ENCODE measurements at places on chromosomes 11 and 22.

- DNase-seq, result peak; percentile 97
These were observed 501 bp upstream of the TTLL12 start for GRCh38 chr22:43187171-43188099.

DNA sequence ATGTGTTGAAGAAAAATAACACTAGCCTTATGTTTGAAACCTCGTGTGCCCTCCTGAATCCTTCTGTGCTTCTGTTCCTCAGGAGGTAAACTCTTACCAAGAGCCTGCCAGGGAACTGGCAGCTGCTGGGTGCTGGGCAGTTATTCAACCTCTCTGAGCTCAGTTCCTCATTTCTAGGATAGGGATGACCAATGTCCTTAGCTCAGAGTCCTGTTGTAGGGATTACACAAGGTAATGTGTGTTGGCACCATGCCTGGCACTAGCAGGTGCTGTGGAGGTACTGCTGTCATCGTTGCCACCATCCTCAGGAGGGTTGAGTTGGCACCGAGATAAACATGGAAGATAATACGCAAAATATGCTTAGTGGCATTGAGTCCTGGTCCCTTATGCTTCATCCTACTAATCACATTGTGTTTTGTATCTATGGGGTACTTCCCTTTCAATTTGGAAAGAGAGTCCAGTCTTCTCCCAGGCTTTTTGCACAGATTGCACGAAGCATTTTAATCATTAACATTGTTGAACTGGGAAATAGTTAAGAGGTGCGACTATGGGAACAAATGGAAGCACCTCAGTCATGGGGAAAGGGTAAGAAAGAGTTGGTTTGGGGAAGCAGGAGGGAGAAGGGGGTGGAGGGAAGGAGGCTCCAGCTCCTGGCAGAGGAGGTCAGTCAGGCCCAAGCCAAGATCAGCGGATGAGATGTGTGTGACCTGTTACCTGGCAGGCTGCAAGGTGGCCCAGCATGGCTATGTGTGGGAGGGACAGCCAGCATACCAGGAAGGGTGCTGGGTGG, 56.7 kb downstream of the CABIN1 start:
- DNase-seq, result no peak

DNA sequence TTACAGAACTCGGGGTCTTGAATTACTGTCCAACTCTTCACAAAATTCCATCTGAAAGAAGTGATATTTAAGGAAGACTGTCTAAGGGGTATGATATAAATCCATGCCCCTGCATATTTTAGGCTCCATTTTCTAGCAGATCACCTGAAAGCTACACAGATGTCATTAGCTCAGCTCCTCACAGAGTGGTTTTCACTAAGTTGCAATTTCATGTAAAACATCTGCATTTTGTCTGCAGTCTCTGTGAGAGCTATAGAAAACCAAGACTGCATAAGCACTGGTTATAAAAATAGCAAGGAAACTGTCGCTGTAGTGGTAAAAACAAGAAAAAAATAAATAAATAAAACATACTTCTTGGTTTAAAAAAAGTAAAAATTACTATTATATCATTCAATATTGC, 103.4 kb downstream of the RPL27A start:
- DNase-seq, result no peak

DNA sequence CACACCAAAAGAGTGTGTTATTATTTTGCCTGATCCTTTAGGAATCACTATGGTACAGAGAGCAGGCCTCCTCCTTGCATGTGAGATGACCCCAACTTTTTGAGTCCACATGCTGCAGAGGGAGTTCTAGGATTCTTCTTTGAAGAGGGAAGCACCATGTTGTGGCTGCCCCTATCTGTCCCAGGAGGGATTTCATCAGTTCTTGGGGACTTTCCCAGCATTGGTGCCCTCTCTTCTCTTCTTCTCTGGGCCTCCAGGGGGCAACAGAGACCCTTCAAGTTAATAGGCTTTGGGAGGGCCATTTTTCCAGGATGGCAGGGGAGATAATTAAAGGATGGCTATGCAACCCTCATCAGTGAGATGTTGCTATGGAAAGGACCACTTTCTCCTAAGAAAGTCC, 3.6 kb downstream of the MMP1 start:
- no peak for DNase-seq

- DNase-seq, result no peak
These were observed 47.7 kb upstream of the RTL6 start for GRCh38 chr22:44545773-44546172.

GRCh38 chr22:44363980-44364750, 51.4 kb upstream of the SHISAL1 start:
- DNase-seq, result no peak

DNA sequence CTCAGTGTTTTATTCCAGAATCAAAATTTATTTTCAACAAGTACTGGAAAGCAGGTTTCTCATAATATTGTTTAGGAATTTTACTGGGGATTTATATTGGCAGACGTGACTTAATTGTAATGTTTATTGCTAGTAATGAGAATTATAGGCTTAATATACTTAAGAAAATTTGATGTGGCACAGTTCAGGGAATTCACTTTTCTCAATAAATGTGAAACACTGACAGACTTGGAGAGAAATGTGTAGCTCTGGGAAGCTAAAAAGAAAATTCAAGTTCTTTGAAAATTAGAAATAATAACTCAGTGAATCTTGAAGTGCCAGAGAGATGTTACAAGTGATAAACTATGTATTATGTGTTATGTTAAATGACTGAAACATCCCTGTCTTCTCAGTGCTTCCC, at the start of gene OR51F2:
Gene OR51F2 (plus strand): TSS at position 301 of the 400 bp plus-strand sequence. CDS start 101 bp downstream, outside the sequence.
- no peak for DNase-seq

DNA sequence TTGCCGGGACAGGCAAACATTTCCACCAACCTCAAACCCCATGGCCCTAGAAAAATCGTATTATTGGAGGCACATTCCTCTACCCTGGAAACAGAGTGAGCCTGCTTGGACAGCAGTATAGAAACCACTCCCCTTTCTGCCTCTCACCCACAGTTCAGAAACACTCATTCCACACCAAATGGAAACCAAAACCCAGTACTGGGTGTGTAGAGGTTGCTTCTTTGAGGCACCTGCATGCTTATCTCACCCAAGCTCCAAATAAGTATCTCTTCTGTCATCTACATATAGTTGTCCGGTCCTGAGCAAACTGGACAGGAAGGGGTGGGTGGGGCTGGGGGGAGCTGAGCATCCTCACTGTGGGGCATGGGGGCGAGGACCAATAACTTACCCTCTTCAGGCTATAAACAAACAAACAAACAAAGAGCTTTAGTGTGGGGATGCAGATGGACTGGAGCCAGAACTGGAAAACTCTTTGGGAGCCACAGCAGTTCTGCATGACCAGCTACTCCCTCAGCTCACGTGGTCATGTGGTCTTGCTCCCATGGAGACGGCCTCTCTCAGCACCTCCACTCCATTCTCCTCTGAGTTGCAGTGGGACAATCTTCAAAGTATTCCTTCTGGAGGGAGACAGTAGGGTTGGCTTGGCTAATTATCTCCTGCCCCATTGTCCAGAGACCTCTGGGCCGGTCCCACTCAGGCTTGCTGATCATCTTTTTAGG, 1.0 kb upstream of the PLAAT2 start:
- no peak for DNase-seq

DNA sequence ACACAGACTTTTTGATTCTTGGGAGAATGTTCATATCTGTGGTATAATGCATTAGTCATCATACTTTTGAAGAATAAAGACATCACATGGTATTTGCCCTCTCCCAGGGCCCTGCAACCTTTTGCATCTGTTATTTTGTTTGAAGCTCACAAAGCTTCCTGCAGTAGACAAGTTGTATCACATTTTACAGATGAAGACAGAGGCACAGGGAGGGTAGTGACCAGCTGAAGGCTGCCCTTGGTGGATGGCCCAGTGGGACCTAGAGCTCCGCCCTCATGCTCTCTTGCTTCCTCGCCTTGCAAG, 66.4 kb downstream of the UBASH3B start:
- DNase-seq, result no peak

DNA sequence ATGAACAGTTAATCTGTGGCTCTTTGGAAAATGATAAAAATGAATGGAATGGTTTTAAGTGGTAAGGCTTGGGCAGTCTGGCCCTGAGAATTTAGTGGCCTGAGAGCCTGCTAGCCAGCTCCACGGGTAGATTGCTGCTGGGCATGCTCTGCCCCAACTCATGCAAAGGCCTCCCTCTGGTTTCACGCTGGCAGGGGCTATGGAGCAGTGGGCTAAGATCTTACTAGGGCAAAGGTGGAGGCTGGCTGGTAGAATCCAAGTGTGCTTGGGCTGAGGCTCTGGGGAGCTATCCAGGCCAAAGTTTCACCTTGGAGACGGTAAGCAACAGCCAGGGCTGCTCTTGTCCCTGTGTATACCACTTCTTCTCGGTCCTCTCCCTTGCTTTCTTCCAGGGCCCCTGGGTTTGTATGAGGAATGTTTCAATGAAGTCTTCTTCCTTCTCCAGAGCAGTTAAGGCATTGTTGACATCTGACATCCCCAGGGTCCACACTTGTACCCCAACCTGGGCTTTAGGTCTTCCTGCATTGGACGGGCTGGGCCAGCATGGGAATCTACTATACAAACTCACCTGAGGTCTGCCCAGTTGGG, 27.4 kb downstream of the UBE2L3 start:
- no peak for DNase-seq

GRCh38 chr11:134466610-134467567, 54.8 kb upstream of the B3GAT1 start:
- DNase-seq, result no peak

- DNase-seq, result peak; percentile 49
These were observed 156.4 kb upstream of the PITPNB start for GRCh38 chr22:28075358-28075981.

- DNase-seq, result no peak
These were observed 1561.0 kb upstream of the RAG2 start for GRCh38 chr11:38159038-38159437.

GRCh38 chr22:50140615-50141014, 29.9 kb upstream of the PANX2 start:
- no peak for DNase-seq

GRCh38 chr22:31488988-31489617, 539 bp downstream of the EIF4ENIF1 start:
- DNase-seq, result peak; percentile 61

DNA sequence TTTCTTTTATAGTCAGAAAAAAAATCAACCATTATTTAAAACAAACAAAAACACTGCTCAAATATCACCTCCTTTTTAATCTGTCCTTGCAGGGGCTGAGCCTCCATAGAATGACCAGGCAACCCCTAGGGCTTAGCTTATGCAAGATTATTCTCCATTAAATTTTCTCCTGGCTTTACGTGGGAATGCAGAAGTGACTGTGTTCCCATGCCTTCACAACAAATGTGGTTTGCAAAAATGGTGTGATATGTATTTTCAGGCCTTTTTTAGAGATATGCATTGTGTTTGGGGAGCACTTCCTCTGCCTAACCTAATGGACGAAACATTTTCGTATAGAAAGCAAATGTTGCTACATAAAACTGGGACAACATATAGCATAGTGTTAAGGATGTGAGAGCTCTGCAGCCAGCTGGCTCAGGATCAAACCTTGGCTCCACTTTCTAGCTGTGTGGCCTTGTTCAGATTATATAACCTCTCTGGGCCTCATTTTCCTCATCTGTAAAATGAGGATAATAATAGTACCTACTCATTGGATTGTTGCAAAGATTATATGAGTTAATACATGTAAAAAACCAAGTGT, 82.6 kb downstream of the PARVA start:
- DNase-seq, result no peak

GRCh38 chr11:44267006-44267749, 42.8 kb downstream of the ALX4 start:
- DNase-seq, result no peak

DNA sequence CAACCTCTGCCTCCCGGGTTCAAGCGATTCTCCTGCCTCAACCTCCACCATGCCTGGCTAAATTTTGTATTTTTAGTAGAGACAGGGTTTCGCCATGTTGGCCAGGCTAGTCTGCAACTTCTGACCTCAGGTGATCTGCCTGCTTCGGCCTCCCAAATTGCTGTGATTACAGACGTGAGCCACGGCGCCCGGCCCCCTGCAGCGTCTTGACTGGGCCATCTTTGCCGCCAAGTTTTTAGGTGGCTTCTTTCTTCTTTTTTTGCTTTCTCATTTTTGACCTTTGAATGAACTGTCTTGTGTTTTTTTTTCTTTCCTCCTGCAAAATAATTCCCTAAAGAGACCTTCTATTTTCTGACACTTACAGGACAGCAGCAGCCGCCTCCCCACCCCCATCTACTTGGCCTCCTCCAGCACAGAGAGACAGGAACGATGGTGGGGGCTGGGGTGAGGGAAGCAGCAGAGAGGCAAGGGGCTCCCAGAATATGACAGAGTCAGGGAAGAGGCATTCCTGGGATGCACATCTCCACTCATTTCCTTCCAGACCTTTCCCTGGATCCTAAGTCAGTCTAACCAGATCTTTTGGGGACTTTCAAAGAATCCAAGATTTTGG, 92.6 kb upstream of the ALX4 start:
- no peak for DNase-seq

DNA sequence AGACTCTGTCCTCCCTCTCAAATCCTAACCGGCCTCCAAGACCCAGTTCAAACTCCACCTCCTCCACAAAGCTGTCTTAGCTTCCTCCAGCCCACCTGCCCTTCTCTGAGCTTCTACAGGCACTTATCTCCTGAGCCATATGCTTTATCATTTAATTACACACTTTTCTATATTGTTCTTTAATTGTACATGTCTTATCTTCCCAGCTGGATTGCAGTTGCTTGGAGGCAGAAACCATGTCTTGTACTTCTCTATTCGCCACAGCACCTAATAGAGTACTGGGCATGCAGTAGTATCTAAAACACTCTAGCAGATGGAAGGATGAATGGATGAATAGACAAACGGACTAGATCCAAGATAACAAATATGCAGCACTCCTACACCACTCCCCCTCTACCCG, 11.3 kb downstream of the TRIM29 start:
- DNase-seq, result no peak

DNA sequence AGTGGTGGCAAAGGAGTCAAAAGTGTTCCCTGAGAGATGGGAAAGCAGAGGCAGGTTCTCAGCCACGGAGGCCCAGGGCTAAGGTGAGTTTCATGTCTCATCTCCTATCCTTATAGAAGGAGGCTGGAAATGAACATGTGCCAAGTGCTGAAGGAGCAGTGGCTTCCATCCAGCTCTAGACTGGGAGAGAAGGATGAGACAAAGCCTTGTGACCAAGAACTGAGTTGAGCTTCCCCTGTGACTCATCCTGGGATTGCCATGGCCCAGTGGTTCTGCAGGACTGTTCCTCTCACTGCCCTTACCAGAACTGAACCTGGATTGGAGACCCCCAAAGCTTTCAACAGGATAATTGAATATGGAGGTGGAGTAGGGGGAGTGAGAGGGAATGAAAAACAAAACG, 16.7 kb upstream of the OR9Q1 start:
- no peak for DNase-seq

DNA sequence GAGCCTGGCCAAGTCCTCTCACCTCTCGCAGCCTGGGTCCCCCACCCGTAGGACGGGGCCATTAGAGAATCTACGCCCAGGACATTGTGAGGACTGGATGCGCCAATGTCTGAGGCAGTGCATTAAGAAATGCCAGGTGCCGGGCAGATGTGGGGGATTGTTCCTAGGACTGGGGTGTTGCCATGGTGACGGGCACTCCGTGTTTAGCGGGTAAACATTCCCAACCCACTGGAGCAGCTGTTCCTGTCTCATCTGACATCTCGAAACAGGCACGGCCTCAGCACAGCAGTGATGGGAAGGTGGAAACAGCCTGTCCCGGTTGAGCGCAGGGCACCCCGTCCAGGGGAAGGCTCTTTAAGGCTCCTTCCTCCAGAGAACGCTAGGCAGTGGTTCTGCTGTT, 99.6 kb upstream of the RTL6 start:
- peak; percentile 93 for DNase-seq

All from eye (tissue), 1 donor.